Activated CD4-positive, alpha-beta memory T cell treated with anti-CD3 and anti-CD28 coated beads, Interleukin-2, amount 10 ng/mL, durations not matched to agents 7 days and 5 days (primary cell): ENCODE measurements at places on chromosomes 3 and 15. TPM values are rescaled to one million over a fixed set of nuclear protein-coding genes. Genes with fewer than 3 reads are reported as not detected.

- no peaks in the 10 kb centered on the region for H3K27me3 ChIP-seq
- DNase-seq = peak; percentile 32
- peaks cover 44% of the 10 kb centered on the region for H3K4me1 ChIP-seq
These were observed 60.8 kb upstream of the MEF2A start for GRCh38 chr15:99504823-99505551.

The KLHL40 gene
- not detected for total RNA-seq

The CCDC191 gene
- 3.0 TPM for total RNA-seq

The RTP3 gene
- total RNA-seq = not detected

The ZBTB47 gene
- total RNA-seq = 0.93 TPM

The LRTM1 gene
- not detected for total RNA-seq

- H3K4me1 ChIP-seq = no peaks in the 10 kb centered on the region
- no peak overlapping the region for H3K27ac ChIP-seq
- H3K36me3 ChIP-seq = no peaks in the 10 kb centered on the region
- H3K27me3 ChIP-seq = no peaks in the 10 kb centered on the region
These were observed 246.4 kb downstream of the SLC9A9 start for GRCh38 chr3:143601723-143602484.

DNA sequence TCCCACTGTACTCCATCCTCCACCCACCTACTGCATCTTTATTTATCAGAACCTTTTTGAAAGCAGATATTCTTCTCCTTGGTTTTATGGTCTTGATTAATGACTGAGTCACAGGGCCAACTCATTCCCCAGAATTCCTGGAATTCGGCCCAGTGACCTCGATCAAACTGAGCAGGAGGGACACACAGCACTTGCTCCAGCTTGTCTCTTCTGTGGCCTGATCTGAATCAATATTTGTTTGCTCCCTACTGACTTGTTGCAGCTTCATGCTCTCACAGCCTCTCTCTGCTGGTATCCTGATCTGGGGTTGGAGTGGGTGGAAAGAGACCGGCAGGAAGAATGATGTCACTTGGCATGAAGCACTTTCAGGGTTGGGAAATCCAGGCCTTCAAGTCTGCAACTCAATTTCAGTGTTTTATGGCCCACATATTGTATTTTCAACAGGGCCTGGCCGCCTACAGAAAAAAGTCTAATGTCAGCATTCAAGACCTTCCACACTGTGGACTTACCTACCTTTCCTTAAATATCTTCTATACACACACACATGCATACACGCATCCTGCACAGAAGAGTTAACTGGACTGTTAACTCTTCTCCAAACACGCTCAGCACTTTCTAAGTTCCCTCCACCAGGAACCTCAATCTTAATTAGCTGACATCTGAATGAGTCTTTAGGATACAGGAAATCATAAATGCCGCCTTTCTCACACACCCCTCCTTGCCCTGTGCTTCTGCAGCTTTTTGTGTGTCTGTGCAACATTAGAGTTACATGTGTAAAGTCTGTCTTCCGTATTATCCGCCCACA is 4.6 kb downstream of the ANXA2 start:
- H3K27ac ChIP-seq = peak overlapping the region; percentile 69
- peak overlapping the region; percentile 6 for H3K4me3 ChIP-seq
- peaks cover 83% of the 10 kb centered on the region for H3K4me1 ChIP-seq
- DNase-seq = no peak
- H3K36me3 ChIP-seq = peaks cover 66% of the 10 kb centered on the region

DNA sequence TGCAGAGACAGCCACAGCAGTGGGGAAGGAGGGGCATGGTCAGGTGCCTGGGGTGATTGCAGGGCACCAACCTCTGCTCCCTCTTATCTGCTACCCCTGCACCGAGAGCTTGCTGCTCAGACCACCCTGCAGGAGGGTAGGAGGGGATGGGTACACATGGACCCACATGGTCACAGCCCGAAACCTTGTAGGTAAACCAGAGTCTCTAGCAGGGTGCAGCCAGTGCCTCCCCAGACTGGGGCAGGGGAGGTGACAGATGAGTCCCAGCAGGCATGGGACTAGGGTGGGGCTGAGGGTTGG is 49.2 kb downstream of the FAH start:
- peaks cover 23% of the 10 kb centered on the region for H3K27me3 ChIP-seq
- no peak overlapping the region for H3K27ac ChIP-seq

The RTP4 gene
- total RNA-seq = 24.1 TPM

The CP gene
- not detected for total RNA-seq

DNA sequence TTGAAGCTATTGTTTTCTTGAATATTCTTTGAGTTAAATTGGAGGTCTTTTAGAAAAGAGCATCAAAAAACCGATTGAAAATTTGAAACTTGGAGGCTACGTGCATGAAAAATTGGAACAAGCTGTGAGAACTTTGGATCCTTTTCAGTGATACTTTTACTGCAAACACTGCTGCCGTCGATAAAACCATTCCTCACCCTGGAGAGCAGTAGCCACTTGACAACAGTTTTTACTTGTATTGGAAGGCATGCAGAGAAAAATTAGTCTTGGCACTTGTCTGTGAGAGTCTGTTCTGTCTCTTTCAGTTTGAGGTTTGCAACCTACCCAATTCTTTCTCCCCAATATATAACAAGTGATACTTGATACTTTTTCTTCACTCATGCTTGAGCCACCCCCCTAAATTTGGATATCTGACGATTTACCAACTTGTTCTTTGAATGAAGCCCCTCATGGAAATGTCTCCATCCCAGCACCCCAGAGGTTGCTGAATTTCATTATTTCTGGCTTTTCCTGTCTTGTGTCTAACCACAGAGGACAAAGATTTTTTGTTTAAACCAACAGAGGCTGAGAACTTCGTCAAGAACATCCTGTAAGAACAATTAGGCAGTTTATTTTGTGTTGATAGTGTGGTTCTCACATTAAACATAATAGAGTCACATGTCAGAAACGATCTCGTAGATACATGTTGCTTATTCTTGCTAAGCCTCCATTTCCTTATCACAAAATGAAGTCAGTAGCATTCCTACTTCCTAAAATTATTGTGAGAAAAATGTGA is 307.3 kb upstream of the PLSCR5 start:
- no peak overlapping the region for H3K27ac ChIP-seq
- H3K27me3 ChIP-seq = no peaks in the 10 kb centered on the region
- DNase-seq = no peak
- H3K4me3 ChIP-seq = no peak overlapping the region
- H3K36me3 ChIP-seq = no peaks in the 10 kb centered on the region
- H3K4me1 ChIP-seq = no peaks in the 10 kb centered on the region

GRCh38 chr3:107106316-107106715 is 270.9 kb upstream of the CCDC54 start:
- peaks cover 3% of the 10 kb centered on the region for H3K27me3 ChIP-seq
- H3K4me3 ChIP-seq = no peak overlapping the region
- DNase-seq = no peak
- no peaks in the 10 kb centered on the region for H3K4me1 ChIP-seq
- no peak overlapping the region for H3K27ac ChIP-seq
- no peaks in the 10 kb centered on the region for H3K36me3 ChIP-seq

The GRAMD1C gene
- total RNA-seq = 0.91 TPM

- DNase-seq = no peak
- no peak overlapping the region for H3K4me3 ChIP-seq
- no peaks in the 10 kb centered on the region for H3K36me3 ChIP-seq
- no peaks in the 10 kb centered on the region for H3K27me3 ChIP-seq
- H3K27ac ChIP-seq = no peak overlapping the region
These were observed 60.5 kb downstream of the HCN4 start for GRCh38 chr15:73308305-73308704.

DNA sequence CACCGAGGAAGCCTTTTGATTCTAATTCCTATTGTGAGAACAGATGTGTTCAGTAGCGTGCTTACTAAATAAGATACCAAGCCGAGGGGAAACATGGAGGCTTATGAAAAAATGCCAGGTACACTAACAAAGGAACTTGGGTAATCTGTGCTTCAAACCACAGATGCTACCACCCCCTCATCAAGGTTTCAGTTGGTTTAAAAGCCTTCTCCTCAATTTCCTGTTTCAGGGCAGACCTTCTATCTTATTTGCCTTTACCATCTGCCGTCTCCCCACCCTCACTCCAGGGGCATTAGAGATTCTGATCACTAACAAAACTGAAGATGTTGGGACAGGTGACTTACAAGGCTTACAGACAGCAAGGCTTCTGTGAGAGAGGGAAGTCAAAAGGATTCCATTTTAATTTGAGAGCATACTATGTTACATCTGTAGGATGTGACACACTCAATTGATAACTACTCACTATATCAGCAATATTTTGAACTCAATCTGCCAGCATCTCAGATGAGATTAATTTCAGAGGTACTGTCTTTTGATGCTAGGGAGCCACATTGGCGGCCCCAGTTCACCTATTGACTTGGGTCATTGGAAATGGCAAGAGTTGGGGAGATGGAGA is 60.6 kb upstream of the PLCL2 start:
- peaks cover 13% of the 10 kb centered on the region for H3K36me3 ChIP-seq
- peaks cover 7% of the 10 kb centered on the region for H3K27me3 ChIP-seq
- H3K4me1 ChIP-seq = peaks cover 26% of the 10 kb centered on the region
- peak; percentile 33 for DNase-seq

GRCh38 chr15:34070003-34070402 is 31.0 kb upstream of the AVEN start:
- H3K4me3 ChIP-seq = no peak overlapping the region
- H3K27ac ChIP-seq = no peak overlapping the region

The RPL4 gene
- total RNA-seq = 2,309 TPM

The CELSR3 gene
- total RNA-seq = 8.0 TPM

The VWA5B2 gene
- not detected for total RNA-seq

DNA sequence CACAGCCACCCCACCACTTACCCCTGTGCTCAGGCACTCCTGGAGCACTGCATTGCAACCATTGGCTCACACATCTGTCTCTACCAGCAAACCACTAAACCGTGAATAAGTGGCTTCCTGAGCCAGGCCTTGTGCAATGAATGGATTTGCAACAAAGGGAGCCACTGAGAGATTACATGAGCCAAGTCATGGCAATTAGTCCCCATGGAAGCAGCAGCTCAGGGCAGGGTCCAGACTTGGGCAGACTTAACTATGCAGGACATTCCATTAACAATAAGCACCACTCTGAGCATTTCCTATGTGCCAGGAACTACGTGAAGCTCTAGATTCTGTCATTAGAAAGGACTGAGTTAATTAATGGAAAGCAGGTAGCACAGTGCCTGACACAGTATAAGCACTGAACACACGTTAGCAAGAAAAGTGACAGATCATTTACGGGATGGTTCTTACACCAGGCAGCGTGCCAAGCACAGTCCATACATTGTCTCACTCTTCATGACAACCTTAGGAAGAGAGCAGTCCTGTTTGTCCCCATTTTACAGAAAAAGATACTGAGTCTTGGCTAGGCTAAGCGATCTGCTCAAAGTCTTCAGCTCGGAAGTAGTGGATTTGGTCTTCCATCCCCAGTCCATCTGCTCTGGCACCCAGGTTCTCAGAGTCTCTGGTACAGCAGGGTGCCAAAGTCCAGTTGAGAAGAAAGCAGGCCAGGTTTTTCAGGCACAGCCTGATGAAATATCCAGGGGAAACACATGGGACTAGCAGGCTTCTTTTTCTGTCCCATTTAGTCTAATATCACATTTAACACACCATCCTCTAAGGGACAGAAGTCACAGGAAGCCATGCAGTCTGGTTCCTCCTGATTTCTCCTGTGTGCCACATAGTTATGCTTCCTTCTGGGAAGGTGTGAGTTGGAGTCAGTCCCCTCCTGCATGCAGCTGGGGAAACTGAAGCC is 44.1 kb downstream of the LIPC start:
- peaks cover 62% of the 10 kb centered on the region for H3K4me1 ChIP-seq
- no peak overlapping the region for H3K4me3 ChIP-seq
- H3K36me3 ChIP-seq = peaks cover 7% of the 10 kb centered on the region
- H3K27me3 ChIP-seq = no peaks in the 10 kb centered on the region
- peak overlapping the region; percentile 81 for H3K27ac ChIP-seq
- DNase-seq = no peak

DNA sequence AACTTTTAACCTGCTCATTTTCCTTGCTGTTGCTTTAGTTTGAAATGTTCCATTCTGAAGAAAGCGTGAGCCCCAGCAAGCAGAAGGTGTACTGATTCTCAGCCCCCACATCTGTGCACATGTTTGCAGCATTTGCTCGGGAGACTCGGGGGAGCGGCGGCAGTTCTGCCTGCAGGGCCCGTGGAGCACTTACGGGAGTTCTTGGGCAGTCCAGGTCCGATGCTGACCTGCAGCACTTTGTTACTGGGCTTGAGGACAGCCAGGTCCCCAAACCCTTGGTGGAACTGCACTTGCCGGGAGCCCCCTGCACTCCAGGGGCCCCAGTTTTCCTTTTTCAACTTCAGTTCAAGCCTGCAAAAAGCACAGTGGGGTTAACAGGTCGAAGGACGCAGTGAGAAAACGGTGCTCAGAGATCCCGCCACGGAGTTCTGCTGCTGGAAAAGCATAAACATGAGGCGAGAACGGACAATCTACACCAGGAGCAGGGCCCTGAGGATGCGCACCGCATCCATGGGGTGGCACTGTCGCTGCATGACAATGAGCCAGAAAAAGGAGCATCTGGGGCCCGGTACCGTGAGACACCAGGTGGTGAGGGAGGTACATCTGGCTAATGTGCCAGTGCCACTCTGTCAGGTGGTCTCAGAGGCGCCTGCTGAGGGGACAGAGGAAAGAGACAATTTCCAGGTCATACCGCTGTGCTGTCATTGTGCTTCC is 45.6 kb upstream of the LDHAL6B start:
- H3K4me1 ChIP-seq = peaks cover 11% of the 10 kb centered on the region
- H3K27ac ChIP-seq = no peak overlapping the region
- H3K36me3 ChIP-seq = peaks cover 9% of the 10 kb centered on the region
- H3K27me3 ChIP-seq = no peaks in the 10 kb centered on the region
- DNase-seq = peak; percentile 42
- H3K4me3 ChIP-seq = no peak overlapping the region

- H3K27ac ChIP-seq = peak overlapping the region; percentile 85
- DNase-seq = peak; percentile 45
- no peak overlapping the region for H3K4me3 ChIP-seq
- H3K36me3 ChIP-seq = peaks cover 55% of the 10 kb centered on the region
- H3K27me3 ChIP-seq = no peaks in the 10 kb centered on the region
These were observed 17.9 kb downstream of the TMEM43 start for GRCh38 chr3:14142567-14143270.

DNA sequence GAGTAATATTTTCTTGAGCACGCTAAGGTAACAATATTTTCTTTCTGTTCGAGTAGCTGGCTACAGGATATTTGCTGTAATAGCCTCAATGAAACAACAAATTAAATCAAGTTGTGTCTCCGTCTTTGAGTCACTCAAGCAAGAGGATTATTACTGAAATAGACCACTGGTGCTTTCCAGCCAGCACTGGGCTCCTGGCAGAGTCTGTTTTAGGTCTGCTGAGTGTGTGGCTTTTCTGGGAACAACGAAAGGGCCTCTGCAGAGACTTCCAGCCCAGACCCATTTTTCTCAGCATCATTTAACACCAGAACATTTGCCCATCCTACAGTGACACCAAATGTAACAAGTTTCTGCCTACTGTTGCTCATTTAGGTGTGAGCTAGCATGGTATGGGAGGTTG is 652.9 kb downstream of the MAGI1 start:
- no peak for DNase-seq
- no peak overlapping the region for H3K4me3 ChIP-seq
- H3K36me3 ChIP-seq = no peaks in the 10 kb centered on the region

The CLDND1 gene
- 673 TPM for total RNA-seq

DNA sequence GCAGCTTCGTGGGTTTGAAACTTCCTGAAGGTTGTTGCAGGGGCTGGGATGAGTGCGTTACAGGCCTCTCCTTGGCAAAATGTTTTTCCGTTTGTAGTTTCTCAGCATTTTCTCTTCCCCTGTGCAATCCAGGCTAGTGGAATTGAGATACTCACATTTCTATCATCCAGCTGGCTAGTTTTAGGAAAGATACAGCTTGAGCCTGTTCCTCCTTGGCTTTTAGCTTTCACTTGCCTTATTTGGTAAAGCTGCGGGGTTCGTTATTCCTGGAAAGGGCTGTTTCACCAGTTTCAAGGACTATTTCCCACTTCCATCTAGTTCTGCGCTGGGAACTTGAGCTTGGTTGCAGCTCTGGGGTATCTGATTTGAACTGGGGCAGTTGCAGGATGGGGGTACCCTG is 90.3 kb downstream of the ITPR1 start:
- no peaks in the 10 kb centered on the region for H3K27me3 ChIP-seq

The XIRP1 gene
- 0.03 TPM for total RNA-seq
